ENCODE measurements at places on chromosomes 5 and 9.
A peak's percentile ranks its signal among the peaks of the same experiment; 100 is the strongest.

DNA sequence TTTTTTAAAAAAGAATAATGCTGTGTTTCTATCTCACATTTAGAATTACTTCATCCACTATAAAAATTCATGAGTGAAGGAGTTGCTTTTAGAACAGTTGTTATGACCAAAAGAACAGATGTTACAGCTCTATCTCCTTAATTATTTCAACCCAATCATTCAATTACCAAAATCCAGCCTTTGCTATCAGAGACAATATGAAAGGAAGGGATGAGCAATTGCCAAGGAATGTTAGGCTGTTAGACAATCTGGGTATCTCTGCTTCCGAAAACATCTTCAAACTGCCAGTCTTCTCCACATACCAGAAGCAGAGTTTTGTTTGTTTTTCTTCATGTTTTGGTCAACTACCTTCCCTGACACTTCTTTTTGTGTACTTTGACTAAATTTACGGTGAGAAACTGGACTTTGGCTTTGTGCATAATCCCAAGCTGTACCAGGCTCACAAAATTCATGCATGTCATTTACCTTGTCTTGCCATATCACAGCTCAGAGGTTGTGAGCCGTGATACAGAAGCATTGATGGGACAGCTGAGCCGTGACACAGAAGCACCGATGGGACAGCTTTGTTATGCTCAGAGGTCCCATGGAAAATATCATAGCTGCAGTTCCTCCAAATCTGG lies 405.5 kb downstream of the KIF4B start:
- DNase-seq = no peak

DNA sequence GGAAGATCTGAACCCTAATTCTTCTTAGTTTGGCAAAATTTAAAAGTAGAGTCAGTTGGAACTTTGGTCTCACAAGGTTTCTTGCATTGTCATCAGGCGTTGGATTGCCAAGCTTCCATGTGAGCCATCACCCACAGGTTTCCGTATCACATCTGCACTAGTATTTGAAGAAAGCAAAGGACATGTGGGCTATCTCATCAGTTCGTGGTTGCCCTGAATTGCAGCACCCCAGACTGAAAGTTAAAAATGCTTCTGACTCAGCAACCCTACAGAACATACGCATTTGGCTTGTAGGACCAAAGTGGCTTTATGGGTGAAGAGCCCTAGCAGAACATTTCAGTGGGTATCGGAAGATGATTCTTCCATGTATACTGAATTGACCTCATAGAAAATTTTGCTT lies 358.0 kb downstream of the ENC1 start:
- DNase-seq = no peak

GRCh38 chr5:132363431-132364112 lies 5.9 kb upstream of the SLC22A5 start:
- no peak for DNase-seq

GRCh38 chr9:126705767-126706697 lies 92.3 kb downstream of the LMX1B start:
- DNase-seq = peak; percentile 70

GRCh38 chr5:126869005-126869451 lies 92.1 kb downstream of the LMNB1 start:
- peak; percentile 50 for DNase-seq

DNA sequence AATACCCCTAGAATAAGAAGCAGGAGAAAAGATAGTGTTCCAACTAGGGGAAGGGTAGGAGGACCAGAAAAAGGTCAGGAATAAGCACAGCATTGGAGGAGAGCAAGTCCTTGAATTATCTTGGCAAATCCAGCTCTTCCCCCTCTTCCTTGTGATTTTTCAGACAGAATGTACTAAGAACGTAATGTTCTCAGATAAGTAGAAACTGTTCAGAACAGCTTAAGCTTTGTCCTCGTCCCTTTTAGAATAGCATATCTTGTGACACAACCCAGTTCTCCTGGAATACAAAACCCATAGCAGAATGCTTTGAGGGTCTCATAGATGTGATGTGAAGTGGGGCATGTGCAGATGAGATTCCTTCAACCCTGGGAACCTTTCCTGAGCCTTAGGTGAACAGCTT lies 97.4 kb downstream of the EMB start:
- DNase-seq = no peak

DNA sequence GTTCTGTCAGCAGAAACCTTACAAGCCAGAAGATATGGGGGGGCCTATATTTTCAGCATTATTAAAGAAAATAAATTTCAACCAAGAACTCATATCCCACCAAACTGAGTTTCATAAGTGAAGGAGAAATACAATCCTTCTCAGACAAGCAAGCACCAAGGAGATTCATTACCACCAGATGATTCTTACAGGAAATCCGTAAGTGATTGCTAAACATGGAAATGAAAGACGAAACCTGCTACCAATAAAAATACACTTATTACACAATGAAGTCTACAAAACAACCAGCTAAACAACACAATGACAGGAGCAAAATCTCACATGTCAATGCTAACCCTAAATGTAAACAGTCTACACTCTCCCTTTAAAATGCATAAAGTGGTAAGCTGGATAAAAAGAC lies 17.8 kb upstream of the C9orf72 start:
- no peak for DNase-seq

GRCh38 chr5:55429613-55430253 lies 105.0 kb downstream of the PLPP1 start:
- no peak for DNase-seq

GRCh38 chr9:107999011-107999410 lies 509.4 kb upstream of the KLF4 start:
- no peak for DNase-seq

DNA sequence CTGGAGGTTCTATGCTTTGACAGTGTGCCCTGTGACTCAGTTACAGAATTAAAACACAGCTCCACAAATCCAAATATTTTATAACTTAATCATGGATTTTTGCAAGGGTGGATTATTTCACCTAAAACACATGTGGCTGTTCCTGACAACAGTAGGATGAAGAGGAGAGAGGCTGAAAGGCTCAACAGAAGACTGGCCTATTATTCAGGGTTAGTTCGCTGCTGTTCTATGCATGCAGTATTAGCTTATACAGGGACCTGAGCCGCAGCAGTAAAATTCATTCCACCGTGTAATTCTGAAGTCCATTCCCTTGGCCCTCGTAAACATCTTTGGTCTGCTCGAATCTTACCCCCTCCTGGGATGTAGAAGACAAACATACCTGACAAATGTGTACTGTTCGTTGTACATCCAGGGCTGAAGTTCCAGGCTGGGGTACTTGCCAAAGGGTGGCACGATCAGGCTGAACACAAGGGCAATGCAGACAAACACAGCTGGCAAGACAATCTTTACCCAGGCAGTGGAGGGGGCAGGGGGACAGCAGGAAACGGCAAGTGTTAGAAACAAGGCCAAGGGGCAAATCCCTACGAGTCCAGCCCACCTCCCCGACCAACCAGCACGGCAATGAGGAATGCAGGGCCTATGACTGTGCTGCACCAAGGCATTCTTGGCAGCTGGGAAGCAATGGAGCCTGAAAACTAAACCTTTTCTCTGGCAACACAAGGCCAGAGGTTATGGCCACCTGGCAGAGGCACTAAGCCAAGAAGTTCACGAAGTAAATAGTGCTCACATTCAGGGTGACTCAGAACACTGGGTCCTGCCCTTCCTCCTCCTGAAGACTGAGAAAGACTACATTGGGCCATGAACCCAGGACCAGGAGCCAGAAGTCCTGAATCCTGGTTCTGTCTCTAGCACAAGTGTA lies 46.8 kb downstream of the NIPSNAP3B start:
- no peak for DNase-seq

DNA sequence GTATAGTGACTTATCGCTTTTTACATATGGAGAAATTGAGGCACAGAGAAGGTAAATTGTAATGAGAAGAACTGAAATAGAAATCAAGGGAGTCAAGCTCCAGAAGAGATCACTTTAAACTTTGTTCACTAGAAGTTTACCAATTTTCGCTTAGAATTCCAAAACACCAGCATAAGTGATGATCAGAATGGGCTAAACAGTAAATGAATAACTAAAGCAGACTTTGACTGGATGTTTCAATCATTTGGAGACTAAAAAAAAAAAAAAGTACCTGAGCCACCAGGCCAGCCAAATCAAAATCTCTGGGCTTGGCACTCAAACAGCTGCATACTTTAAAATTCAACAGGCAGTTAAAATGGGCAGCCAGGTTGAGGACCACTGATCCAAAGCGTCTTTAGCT lies 38.2 kb upstream of the FYB1 start:
- no peak for DNase-seq

- no peak for DNase-seq
Measured at GRCh38 chr5:165627548-165628170, 2122.2 kb downstream of the MAT2B start.

Data from stimulated activated effector memory CD8-positive, alpha-beta T cell treated with anti-CD3 and anti-CD28 coated beads, Interleukin-12 subunit alpha, Interleukin-12 subunit beta, amount 100 ng/mL, for 72 hours (primary cell).